ENCODE measurements at places on chromosomes 6 and 20. TPM values are rescaled to one million over a fixed set of nuclear protein-coding genes. Genes with fewer than 3 reads are reported as not detected.

Gene TSHZ2
- total RNA-seq = 4.1 TPM

Gene PPP1R3G
- 0.24 TPM for total RNA-seq

Gene GSTA3
- not detected for total RNA-seq

Gene LY6G6D
- not detected for total RNA-seq

Gene GPR63
- 4.1 TPM for total RNA-seq

Gene PNLDC1
- not detected for total RNA-seq

Gene SMPDL3A
- total RNA-seq = 12.4 TPM

Gene NRN1
- 46.1 TPM for total RNA-seq

Gene IL17F
- total RNA-seq = not detected

Gene ZNF334
- 4.4 TPM for total RNA-seq

Gene SOBP
- total RNA-seq = 3.3 TPM

Gene PGC
- not detected for total RNA-seq

Gene PPP1R14C
- 4.6 TPM for total RNA-seq

DNA sequence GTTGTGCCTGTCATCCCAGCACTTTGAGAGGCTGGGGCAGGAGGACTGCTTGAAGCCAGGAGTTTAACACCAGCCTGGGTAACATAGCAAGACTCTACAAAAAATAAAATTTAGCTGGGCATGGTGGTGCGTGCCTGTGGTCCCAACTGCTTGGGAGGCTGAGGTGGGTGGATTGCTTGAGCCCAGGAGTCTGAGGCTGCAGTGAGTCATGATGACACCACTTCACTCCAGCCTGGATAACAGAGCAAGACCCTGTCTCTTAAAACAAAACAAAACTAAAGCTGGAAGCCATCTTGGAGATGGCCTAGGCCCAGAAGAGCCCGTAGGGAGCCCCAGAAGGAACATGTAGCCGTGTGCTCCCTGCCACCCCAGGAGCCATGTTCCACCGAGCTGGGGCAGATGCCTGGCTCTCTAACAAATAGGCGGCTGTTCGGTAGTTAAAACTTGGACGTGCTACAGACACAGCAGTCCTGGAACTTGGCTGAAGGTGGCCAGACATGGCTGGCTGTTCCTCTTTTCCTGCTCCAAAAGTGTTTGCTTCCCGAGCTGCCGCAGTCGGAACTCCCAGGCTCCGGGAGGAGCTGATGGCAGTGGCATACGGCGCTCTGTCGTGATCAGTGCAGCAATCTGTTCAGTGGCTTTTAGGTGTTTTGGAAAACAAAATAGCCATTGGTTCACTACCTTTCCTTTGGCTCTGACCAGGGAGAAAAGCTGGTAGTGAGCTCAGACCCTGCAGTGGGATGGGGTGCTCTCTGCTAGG is 37.0 kb downstream of the DYNLT1 start:
- no peak for DNase-seq

DNA sequence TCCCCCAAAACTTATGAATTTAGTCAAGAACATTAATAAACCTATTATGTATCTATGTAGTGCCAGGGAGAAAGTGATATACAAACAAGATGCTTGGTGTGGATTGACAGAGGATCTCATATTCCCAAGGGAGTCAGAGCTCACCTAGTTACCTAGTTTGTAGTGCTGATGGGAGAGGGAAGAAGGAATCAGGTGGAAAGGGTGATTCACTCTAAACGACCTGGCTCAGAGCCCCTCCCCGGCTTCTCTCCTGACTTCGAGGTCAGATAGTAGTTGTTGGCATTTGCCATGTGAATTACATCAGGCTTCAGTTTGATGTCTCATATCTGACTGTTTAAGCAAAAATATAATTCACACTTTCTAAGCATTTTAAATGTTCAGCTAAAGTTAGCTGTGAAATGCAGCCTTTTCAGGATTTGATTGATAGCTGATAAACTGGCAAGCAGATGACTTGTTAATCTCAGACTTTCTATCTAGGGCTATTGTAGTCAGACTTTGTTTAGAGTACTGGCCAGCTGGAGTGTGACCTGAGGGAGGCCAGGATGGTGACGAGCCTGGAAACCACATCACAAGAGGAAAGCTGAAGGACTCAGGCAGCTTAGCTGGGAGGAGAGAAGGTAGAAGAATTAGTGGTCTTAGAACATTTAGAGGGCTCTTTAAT is 123.7 kb downstream of the AKAP7 start:
- DNase-seq = no peak

GRCh38 chr20:42461965-42462593 is 727.6 kb downstream of the PTPRT start:
- no peak for DNase-seq

- DNase-seq = no peak
These were observed 148.5 kb downstream of the RNGTT start for GRCh38 chr6:88814909-88815308.

GRCh38 chr6:7131390-7131789 is 23.6 kb downstream of the RREB1 start:
- DNase-seq = no peak

- no peak for DNase-seq
These were observed 184.7 kb downstream of the SAMD5 start for GRCh38 chr6:147693181-147693580.

GRCh38 chr6:41638002-41638934 is at the start of gene MDFI:
TSS of gene MDFI (plus strand) at chr6:41638468. CDS start at chr6:41638750, 282 bp downstream.
- peak; percentile 82 for DNase-seq

DNA sequence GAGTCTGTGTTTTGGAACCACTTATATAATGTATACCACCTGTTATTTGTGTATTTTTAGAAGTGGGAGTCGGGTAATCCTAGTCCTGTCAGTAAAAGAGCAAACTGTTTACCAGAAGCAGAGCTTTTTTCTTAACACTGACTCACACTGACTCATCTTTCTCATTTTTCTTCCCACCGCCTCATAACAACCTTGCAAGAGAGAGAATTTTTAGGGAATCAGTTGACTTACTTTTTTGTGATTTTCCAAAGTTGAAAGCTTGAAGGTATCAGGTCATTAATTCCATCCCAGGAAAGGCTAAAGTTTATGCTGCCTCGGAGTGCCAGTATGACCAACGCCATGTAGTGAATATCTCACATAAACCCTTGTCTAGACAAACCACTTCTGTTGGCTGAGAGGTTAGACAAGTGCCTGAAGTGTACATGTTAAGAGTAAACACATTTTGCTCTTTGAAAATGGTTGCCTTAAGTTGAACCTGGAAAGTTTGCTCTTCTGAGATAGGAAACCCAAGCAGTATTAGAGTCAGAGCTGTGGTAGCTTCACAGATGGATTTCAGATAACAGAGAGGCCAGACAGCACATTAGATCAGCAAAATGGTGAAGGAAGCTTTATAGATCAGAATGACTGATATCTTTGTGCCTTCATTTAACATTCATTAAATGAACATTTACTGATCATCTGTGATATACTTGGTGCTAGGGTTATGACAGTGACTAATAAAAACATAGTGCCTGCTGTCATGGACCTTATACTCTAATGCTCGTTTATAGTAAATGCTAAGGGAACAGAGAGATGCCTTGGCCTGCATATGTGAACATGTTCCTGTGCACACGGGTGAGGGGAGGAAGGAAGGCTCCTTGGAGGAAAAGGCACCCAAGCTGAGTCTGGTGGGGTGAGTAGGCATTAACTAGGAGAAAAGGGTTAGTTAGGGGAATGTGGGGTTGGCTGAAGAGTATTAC is 29.1 kb upstream of the PKIG start:
- peak; percentile 24 for DNase-seq

- no peak for DNase-seq
These were observed 92.5 kb downstream of the SPTLC3 start for GRCh38 chr20:13101276-13101675.

GRCh38 chr6:32814145-32814544 is 2.7 kb downstream of the HLA-DOB start:
- DNase-seq = no peak

GRCh38 chr6:106746652-106747051 is 117.3 kb downstream of the QRSL1 start:
- no peak for DNase-seq

GRCh38 chr6:52590152-52590891 is 13.5 kb upstream of the TRAM2 start:
- DNase-seq = no peak

- no peak for DNase-seq
These were observed 61.2 kb downstream of the FOXC1 start for GRCh38 chr6:1670711-1671462.

- peak; percentile 36 for DNase-seq
These were observed 99.7 kb downstream of the ZMYND8 start for GRCh38 chr20:47256668-47257236.

GRCh38 chr20:22581437-22582385 is 2.7 kb downstream of the FOXA2 start:
- no peak for DNase-seq

DNA sequence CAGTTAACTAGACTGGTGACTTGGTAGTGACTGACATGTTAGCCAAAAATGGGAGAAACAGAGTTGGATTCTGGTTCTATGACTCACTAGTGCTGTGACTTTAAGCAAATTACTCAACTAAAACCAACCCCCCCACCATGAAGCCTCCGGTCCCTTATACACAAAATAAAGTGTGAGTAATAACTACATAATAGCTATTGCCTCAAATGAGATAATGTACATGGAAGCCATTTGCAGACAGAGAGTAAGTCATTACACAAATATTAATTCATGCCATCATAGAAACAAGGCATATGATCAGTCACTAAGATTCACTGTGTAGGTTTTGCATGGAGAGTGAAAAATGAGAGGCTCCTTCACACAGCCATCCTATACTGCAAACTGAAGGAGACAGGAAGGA is 111.9 kb downstream of the HIVEP2 start:
- no peak for DNase-seq

DNA sequence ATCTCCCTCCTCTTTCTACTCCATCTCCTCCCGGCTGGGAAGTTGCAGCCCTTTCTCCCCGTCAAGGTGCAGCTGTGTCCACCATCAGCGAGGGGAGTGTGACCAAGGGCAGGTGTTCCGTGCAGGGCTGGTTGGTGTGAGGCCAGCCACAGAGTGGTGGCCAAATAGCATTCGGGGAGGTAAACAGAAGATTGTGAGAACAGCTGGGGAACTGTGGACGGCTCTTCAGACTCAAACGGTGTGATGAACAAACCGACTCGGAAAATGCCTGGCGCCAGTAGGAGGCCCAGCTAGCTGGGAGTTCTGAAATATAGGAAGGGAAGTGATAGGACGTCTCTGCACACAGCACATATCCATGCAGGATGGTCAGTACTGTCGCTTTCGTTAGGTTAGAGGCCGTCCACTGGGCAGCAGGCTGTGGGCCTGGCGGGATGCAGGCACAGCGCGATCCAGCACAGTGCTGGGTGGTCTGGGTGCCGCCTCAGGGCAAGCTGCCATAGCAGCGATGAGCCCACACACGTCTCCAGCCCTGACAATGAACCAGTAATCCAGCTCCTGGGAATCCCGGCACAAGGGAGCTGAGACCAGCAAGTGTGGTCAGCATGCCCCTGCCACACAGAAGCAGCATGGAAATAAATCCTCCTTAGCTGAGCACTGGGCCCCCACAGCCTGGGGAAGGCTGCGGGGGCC is 258.1 kb downstream of the TAF4 start:
- DNase-seq = no peak

DNA sequence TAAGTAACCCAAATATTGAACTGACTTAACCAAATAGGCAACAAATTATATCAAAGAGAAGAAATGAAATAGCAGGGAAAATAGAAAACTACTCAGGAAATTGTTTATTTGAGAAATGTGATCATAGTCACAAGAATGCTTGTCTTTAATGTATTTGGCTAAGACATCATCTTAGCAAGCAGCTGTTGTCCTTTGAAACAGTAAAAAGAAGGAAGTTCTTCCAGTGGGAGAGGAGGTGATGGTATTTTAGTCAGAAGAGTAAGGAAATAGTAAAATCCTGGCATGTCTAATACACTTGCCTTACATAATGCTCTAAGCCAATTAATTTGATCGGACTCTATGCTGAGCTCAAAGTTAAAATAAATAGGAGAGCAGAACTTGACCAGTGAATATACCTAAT is 126.5 kb downstream of the EPM2A start:
- no peak for DNase-seq

DNA sequence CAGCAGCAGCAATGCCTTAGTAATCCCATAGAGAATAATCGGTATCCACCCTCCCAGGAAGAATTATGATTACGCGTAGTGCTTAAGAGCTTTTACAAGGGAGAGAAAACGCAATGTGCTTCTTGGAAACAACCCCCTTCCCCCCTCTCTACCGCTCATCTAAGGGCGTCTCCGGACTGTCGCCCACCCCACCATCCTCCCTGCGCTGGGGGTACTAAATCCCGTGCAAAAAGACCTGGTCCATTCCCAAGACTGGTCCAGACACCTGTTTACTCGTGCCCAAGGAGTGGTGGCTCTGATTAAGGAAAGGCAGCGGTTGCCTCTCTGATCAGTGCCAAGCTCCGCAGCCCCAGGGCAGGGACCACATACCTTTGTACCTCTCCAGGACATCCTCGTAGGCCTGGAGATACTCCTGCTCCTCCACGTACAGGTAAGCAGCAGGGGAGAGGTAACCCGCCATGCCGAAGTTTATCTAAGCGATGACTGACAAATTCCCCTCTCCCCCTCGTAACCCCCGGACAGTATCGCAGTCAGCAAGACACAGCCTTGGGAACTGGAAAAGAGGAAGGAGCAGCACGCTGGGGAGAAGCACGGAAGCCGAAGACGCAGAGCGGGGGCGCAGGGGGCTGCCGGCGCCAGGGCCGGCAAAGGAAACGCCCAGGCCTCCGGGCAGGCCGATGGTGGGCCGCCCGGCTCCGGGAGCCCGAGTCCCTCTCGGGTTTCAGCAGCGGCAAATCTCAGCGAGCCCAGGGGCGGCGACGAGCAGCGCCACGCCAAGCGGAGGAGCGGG is 112.0 kb upstream of the BEND6 start:
- DNase-seq = peak; percentile 66

GRCh38 chr20:53826597-53827291 is 233.1 kb upstream of the ZNF217 start:
- no peak for DNase-seq

DNA sequence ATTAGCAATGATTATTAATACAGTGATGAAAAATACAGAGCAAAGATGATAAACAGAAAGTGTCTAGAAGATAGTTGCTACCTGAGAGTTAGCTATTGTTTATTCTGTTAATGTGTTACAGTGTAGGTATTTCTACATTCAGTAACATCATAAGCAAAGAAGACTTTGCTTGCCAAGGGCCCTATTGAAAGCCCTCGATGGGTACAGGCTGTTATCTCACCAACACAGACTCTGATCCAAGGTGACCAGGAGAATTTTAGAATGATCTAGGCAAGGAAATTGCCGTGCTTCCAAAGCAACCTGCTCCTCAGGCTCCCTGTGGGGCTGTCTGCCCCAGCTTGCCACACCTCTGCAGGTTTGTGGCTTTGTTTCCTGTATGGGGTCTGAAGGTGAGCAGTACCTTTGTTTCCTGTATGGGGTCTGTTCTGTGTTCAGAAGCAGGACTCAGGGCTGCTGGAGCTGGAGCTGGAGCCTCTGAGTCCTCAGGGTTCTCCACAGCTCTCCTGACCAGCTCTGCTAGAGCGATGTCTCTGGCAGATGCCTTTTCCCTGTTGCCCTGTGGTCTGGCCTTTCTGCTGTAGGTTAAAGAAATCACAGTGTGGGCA is 32.5 kb downstream of the PHACTR3 start:
- DNase-seq = no peak

GRCh38 chr6:11605507-11605905 is 68.0 kb downstream of the TMEM170B start:
- no peak for DNase-seq

- peak; percentile 60 for DNase-seq
These were observed 80.6 kb downstream of the OTOR start for GRCh38 chr20:16828666-16829305.

All from A673 (cell line).